LHCN-M2 (cell line): ENCODE measurements at places on chromosomes 1 and 21. TPM values are rescaled to one million over a fixed set of nuclear protein-coding genes. Genes with fewer than 3 reads are reported as not detected.

GRCh38 chr1:205998457-205999241 lies 4.5 kb downstream of the RAB7B start:
- DNase-seq = no peak

Gene ARHGAP30
- not detected in 2 replicates for total RNA-seq

Gene NPPA
- not detected in 2 replicates for total RNA-seq

GRCh38 chr1:94672001-94672400 lies 130.4 kb upstream of the F3 start:
- no peak for DNase-seq

Gene LAMB3
- total RNA-seq = 3.8 and 5.3 TPM in 2 replicates

DNA sequence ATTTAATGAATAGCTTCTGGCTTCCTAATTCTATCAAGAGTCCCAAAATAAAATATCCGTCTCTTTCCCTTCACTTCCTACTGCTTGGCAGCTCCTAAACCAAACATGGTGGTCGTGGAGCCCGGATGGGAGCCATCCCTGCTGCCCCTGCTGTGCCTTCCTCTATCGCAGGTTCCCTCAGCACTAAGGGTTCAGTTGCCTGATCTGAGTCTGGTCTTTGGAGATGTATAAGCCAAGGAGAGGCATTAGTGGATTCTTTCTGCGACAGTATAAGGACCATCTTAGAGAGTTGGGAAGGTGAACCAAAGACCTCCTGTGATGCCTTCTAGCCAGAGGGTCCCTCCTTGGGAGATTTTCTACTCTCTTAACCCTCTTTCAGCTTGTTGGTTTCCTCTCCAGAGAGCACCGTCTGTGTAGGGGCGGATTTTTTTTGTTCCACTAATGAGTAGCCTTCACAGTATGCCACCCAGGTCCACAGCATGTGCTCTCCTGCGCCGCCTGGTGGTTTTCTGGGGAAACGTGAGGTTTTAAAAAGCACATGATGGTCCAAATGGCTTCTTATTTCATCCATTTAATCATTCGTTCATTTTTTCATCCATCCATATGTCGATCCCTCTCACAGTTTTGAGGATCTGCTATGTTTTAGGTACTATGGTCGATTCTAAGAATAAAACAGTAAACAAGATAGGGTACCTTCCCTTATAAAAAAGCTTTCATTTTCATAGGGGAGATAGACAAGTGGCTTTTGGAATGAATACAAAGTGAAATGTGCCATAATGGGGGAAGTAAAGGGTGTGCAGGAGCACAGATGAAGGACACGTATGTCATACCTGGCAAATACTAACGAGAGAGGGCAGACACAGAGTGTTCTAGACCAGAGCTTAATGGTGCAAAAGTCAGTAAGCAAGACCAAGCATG lies 71.0 kb downstream of the NFASC start:
- DNase-seq = peak; percentile 42

Gene GJB5
- total RNA-seq = not detected in 2 replicates

GRCh38 chr1:167387251-167387910 lies 130.9 kb downstream of the CD247 start:
- peak; percentile 8 for DNase-seq

GRCh38 chr1:8560611-8561544 lies 243.0 kb downstream of the SLC45A1 start:
- DNase-seq = peak; percentile 54

Gene PM20D1
- total RNA-seq = not detected in 2 replicates

Gene TMPRSS15
- total RNA-seq = not detected in 2 replicates

- DNase-seq = no peak
These were observed 118.0 kb upstream of the BARHL2 start for GRCh38 chr1:90834886-90835660.

Gene CDK18
- 0.34 and 0.71 TPM in 2 replicates for total RNA-seq

Gene KRTAP10-6
- total RNA-seq = not detected in 2 replicates
